ENCODE measurements at places on chromosomes 7 and 10. TPM values are rescaled to one million over a fixed set of nuclear protein-coding genes. Genes with fewer than 3 reads are reported as not detected.

The CDHR3 gene
- 8.8 TPM for total RNA-seq

The PTPRZ1 gene
- 8.1 TPM for total RNA-seq

The RNF32 gene
- total RNA-seq = not detected

The TUBB8 gene
- total RNA-seq = not detected

The C10orf90 gene
- not detected for total RNA-seq

The TFR2 gene
- 0.25 TPM for total RNA-seq

The C10orf105 gene
- total RNA-seq = 0.49 TPM

The BHLHA15 gene
- total RNA-seq = not detected

GRCh38 chr10:114046087-114046458 is 2.4 kb downstream of the ADRB1 start:
- H3K27me3 ChIP-seq = peaks cover 3% of the 10 kb centered on the region
- no peak overlapping the region for H3K4me3 ChIP-seq
- DNase-seq = no peak
- no peaks in the 10 kb centered on the region for H3K36me3 ChIP-seq
- no peak overlapping the region for H3K27ac ChIP-seq
- H3K4me1 ChIP-seq = peaks cover 12% of the 10 kb centered on the region

DNA sequence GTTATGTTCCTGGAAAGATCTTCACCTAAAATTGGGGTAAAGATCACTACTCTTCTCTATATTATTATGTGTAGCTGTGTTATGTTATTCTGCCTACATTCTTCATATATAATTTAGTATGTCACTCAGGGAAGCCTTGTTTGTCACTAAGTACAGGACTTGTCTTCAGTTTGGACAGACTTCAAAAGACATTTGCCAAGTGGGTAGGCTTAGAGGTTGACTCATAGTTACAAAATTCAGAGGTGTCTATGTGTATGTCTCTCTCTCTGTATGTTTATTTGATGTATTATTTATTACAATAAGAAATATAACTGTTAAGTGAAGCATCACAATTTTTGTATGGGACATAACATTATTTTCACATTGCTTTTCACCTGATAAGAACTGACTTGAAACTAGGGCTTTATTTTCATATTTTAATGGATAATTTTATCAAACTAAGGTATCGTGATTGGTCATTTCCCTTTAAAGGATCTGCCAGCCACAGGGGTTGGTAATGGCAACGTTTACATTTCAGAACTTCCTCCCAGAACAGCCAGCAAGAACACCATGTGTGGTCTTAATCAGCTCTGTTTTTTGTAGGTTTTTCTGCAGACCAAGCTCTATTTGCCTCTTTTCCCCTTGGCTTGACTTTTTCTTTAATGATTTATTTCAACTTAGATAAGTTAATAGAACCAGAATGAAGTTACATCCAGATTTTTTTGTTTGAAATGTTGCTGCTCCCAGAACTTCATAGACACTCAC is 262.1 kb upstream of the CACNA2D1 start:
- no peak overlapping the region for H3K4me3 ChIP-seq
- no peak for DNase-seq
- no peaks in the 10 kb centered on the region for H3K27me3 ChIP-seq
- H3K4me1 ChIP-seq = no peaks in the 10 kb centered on the region

DNA sequence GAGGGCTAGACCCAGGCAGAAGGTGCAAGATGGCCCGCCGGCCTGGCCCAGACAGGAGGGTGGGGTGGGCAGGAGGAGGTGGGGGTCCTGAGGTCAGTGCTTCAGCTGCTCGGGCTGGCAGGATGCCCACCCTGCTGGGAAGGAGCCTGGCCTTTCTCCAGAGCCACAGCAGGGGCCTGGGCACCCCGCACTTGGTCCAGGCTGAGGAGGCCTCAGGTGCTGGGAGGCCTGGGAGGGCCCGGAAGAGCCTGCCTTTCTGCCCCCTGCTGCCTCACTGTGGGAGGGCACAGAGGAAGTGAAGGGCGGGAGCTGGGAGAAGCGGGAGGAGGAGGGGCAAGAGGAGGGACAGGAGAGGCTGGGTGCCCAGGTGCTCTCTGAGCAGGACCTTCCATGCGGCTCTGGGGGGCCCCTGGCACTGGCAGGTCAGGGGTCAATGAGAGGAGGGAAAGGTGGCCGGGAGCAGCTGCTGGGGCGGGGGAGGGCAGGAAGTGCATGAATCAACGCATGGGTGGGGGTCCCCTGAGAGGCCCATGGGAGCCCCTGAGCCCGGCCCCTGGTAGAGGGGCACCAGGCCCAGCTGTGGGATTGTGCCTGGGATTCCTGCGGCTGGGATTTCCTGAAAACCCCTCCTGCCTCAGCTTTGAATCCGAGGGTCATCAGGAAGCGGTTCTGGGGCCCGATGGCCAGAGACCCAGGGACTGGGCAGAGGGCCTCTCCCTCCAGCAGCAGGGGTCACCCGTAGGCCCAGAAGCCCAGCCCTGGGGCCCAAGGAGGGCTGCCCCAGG is 49.9 kb downstream of the PWWP2B start:
- peak overlapping the region; percentile 78 for H3K27ac ChIP-seq
- H3K27me3 ChIP-seq = no peaks in the 10 kb centered on the region
- H3K4me1 ChIP-seq = peaks cover 23% of the 10 kb centered on the region
- H3K36me3 ChIP-seq = no peaks in the 10 kb centered on the region
- no peak for DNase-seq

DNA sequence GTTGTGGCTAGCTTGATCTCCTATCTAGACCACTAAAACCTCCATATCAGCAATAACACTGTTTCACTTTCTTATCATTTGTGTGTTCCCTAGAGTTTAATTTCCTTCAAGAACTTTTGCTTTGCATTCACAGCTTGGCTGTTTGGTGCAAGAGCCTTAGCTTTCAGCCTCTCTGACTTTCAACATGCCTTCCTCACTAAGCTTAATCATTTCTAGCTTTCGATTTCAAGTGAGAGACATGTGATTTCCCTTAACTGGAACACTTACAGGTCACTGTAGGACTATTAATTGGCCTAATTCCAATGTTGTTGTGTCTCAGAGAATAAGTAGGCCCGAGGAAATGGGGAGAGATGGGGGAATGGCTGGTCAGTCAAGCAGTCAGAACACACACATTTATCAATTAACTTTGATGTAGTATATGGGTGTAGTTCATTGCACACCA is 10.6 kb upstream of the BPGM start:
- no peaks in the 10 kb centered on the region for H3K4me1 ChIP-seq
- no peaks in the 10 kb centered on the region for H3K27me3 ChIP-seq
- DNase-seq = no peak
- H3K36me3 ChIP-seq = no peaks in the 10 kb centered on the region
- H3K4me3 ChIP-seq = no peak overlapping the region
- no peak overlapping the region for H3K27ac ChIP-seq

DNA sequence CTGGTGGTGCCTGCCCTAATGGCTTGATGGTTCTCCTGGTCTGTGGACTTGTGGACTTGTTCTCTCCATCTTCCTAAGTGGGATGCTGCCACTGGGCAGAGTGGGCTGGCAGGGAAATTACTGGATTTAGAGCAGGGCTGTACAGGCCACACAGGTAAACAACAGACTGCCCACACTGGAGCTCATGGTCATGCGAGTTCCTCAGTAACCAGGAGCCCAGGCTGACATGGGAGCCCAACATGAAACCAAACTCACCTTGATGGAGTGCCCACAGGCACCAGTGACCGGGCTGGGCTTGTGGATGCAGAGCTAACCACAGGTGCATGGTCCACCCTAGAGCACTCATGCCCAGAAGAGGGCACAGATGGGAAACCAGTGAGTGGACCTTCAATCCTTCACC is 116.7 kb downstream of the SLIT1 start:
- H3K27ac ChIP-seq = no peak overlapping the region
- H3K4me1 ChIP-seq = no peaks in the 10 kb centered on the region
- no peak overlapping the region for H3K4me3 ChIP-seq
- H3K36me3 ChIP-seq = no peaks in the 10 kb centered on the region
- H3K27me3 ChIP-seq = no peaks in the 10 kb centered on the region

DNA sequence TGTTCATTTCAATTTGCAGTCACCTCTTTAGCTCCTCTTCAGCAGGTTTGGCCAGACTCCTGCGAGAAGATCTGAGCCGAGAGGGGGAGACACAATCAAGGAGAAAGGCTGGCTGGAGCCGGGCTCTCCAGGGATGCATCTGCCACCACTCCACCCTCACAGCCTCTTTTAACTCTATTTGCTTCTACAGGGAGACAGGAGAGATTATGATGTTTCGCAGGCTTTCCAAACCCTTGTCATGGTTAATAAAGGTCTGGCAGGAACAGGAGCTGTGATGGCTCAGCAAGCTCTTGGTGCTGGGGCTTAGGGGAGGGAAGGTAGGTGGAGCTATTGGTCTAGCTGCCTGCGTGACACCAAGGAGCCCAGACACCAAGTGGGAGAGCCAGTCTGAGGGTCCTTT is 448.1 kb upstream of the PODXL start:
- H3K4me1 ChIP-seq = no peaks in the 10 kb centered on the region
- no peaks in the 10 kb centered on the region for H3K36me3 ChIP-seq
- H3K4me3 ChIP-seq = no peak overlapping the region
- H3K27ac ChIP-seq = no peak overlapping the region

- H3K4me3 ChIP-seq = peak overlapping the region; percentile 49
- DNase-seq = no peak
- H3K27ac ChIP-seq = peak overlapping the region; percentile 4
- H3K27me3 ChIP-seq = no peaks in the 10 kb centered on the region
- no peaks in the 10 kb centered on the region for H3K36me3 ChIP-seq
These were observed 6.7 kb downstream of the ATP6V1F start for GRCh38 chr7:128869138-128869943.

GRCh38 chr7:87027900-87028299 is 31.6 kb downstream of the ELAPOR2 start:
- no peak for DNase-seq
- H3K4me3 ChIP-seq = no peak overlapping the region
- no peak overlapping the region for H3K27ac ChIP-seq
- H3K4me1 ChIP-seq = no peaks in the 10 kb centered on the region

GRCh38 chr7:34723866-34724490 is 66.0 kb downstream of the NPSR1 start:
- no peaks in the 10 kb centered on the region for H3K27me3 ChIP-seq
- no peaks in the 10 kb centered on the region for H3K36me3 ChIP-seq
- H3K4me3 ChIP-seq = no peak overlapping the region
- no peak for DNase-seq
- H3K27ac ChIP-seq = no peak overlapping the region

- H3K27me3 ChIP-seq = no peaks in the 10 kb centered on the region
- no peak overlapping the region for H3K4me3 ChIP-seq
- no peak overlapping the region for H3K27ac ChIP-seq
- H3K36me3 ChIP-seq = peaks cover 28% of the 10 kb centered on the region
These were observed 13.3 kb downstream of the PARP12 start for GRCh38 chr7:140049339-140050024.
